ENCODE measurements at places on chromosomes 12 and 14. TPM values are rescaled to one million over a fixed set of nuclear protein-coding genes. Genes with fewer than 3 reads are reported as not detected.
A peak's percentile ranks its signal among the peaks of the same experiment; 100 is the strongest.

DNA sequence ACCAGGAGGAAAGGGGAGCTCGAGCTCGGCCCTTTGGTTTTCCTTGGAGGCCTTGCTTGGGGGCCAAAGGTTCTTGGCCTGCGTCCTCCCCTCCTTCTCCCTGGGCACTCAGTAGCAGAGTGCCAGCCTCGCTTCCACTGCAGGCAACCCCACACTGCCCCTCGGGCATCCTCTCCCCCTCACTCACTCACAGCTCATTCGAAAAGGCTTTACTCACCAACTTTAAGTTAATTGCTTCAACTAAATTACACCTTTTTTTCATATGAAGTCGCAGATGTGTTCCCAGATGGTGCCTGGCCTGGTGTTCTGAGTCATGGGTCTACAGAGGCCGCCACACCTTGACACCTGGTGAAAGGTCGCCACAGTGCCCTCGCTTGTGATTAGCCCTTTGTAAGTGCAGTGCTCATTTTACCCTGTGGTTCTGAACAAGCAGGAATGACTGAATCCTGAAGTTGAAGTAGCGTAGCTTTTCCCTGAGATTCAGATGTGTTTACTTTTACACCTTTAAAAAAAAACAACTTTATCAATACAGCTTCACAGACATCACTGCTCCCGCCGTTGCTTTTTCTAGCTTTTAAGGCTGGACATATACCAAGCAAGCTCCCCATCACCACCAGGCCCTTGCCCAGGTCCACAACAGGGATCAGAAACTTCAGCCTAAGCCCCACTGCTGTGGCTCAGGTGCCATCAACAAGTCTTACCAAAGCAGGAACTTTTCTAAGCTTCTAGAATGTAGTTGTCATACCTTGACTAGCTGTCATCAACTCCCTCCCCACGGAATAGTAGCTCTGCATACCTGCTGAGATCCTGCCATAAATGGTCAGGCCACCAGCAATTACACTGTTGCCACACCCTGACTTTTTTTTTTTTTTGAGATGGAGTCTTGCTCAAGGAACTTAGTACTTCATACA, 20.3 kb upstream of the ADIPOR2 start:
- H3K27ac ChIP-seq: no peak overlapping the region
- H3K4me1 ChIP-seq: peaks cover 22% of the 10 kb centered on the region
- H3K27me3 ChIP-seq: no peaks in the 10 kb centered on the region
- H3K36me3 ChIP-seq: no peaks in the 10 kb centered on the region
- DNase-seq: no peak

GRCh38 chr12:2531371-2531770, 263.4 kb upstream of the FKBP4 start:
- no peaks in the 10 kb centered on the region for H3K4me1 ChIP-seq
- H3K27ac ChIP-seq: no peak overlapping the region
- no peak overlapping the region for H3K4me3 ChIP-seq
- no peaks in the 10 kb centered on the region for H3K36me3 ChIP-seq
- no peak for DNase-seq

SLCO1A2 gene
- not detected for total RNA-seq

GRCh38 chr14:102154821-102155549, 15.3 kb downstream of the WDR20 start:
- DNase-seq: no peak
- H3K4me1 ChIP-seq: peaks cover 40% of the 10 kb centered on the region
- H3K27ac ChIP-seq: no peak overlapping the region
- no peaks in the 10 kb centered on the region for H3K27me3 ChIP-seq

DNA sequence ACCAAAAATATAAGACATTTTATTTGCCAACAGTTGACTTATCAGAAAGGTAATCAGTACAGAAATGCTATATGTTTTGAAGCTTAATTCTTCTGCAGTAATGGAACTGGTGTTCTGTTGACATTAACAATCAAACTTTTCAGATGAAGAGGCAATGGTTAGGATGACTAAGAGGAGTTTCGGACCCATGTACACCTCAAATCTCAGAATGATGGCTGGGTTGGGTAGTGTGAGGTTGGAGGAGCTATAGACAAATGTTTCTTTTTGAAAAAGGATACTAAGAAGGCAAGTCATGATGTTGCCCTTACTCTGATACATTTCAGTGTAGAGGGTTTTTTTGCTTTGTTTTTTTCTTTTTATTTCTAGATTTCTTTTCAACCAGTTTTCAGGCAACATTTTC, 66.9 kb downstream of the KNTC1 start:
- peak overlapping the region; percentile 25 for H3K27ac ChIP-seq
- H3K27me3 ChIP-seq: no peaks in the 10 kb centered on the region
- peak; percentile 40 for DNase-seq
- no peak overlapping the region for H3K4me3 ChIP-seq

DNA sequence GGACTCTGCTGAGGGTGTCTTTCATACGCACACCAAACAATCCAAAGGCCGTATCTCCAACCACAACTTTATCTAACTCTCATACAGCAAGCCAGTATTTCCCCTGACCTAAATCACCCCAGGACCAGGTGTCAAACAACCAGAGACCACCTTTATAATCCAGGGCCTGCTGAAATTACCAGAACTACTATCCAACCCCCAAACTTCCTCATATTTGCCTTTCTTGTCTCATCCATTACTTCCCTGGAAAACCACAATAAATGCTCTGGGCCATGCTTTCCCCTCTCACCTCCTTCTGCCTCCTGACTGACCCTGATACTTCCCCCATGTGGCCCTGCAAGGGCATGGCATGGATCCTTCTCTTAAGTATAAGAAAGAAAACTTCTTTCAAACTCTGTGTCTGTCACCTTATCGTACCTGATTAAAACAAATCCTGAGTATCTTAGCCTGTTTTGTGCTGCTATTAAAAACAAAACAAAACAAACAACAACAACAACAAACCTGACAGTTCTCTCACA, 44.7 kb upstream of the CRACR2A start:
- H3K36me3 ChIP-seq: peaks cover 5% of the 10 kb centered on the region
- H3K4me1 ChIP-seq: peaks cover 5% of the 10 kb centered on the region
- H3K27me3 ChIP-seq: no peaks in the 10 kb centered on the region
- no peak overlapping the region for H3K4me3 ChIP-seq
- no peak overlapping the region for H3K27ac ChIP-seq

GRCh38 chr12:5694759-5695409, 250.2 kb downstream of the ANO2 start:
- no peaks in the 10 kb centered on the region for H3K4me1 ChIP-seq
- H3K27ac ChIP-seq: no peak overlapping the region
- no peaks in the 10 kb centered on the region for H3K27me3 ChIP-seq
- H3K36me3 ChIP-seq: no peaks in the 10 kb centered on the region
- DNase-seq: no peak

- H3K4me3 ChIP-seq: no peak overlapping the region
- no peak for DNase-seq
- H3K27ac ChIP-seq: no peak overlapping the region
- H3K27me3 ChIP-seq: peaks cover 2% of the 10 kb centered on the region
Measured at GRCh38 chr14:76870166-76870565, 44.0 kb downstream of the LRRC74A start.

- H3K4me3 ChIP-seq: no peak overlapping the region
- H3K27me3 ChIP-seq: peaks cover 4% of the 10 kb centered on the region
- peaks cover 5% of the 10 kb centered on the region for H3K4me1 ChIP-seq
- peaks cover 2% of the 10 kb centered on the region for H3K36me3 ChIP-seq
- H3K27ac ChIP-seq: no peak overlapping the region
Measured at GRCh38 chr14:92466059-92466458, 47.5 kb upstream of the RIN3 start.

- no peak overlapping the region for H3K27ac ChIP-seq
- no peaks in the 10 kb centered on the region for H3K4me1 ChIP-seq
- no peaks in the 10 kb centered on the region for H3K27me3 ChIP-seq
- no peaks in the 10 kb centered on the region for H3K36me3 ChIP-seq
- DNase-seq: no peak
Measured at GRCh38 chr12:105262461-105263184, 26.6 kb upstream of the APPL2 start.

ASIC1 gene
- 1.6 TPM for total RNA-seq

GRCh38 chr12:40622246-40622838, 69.9 kb upstream of the CNTN1 start:
- H3K27me3 ChIP-seq: no peaks in the 10 kb centered on the region
- H3K4me1 ChIP-seq: no peaks in the 10 kb centered on the region
- peak; percentile 31 for DNase-seq
- no peaks in the 10 kb centered on the region for H3K36me3 ChIP-seq
- no peak overlapping the region for H3K27ac ChIP-seq
- no peak overlapping the region for H3K4me3 ChIP-seq

DNA sequence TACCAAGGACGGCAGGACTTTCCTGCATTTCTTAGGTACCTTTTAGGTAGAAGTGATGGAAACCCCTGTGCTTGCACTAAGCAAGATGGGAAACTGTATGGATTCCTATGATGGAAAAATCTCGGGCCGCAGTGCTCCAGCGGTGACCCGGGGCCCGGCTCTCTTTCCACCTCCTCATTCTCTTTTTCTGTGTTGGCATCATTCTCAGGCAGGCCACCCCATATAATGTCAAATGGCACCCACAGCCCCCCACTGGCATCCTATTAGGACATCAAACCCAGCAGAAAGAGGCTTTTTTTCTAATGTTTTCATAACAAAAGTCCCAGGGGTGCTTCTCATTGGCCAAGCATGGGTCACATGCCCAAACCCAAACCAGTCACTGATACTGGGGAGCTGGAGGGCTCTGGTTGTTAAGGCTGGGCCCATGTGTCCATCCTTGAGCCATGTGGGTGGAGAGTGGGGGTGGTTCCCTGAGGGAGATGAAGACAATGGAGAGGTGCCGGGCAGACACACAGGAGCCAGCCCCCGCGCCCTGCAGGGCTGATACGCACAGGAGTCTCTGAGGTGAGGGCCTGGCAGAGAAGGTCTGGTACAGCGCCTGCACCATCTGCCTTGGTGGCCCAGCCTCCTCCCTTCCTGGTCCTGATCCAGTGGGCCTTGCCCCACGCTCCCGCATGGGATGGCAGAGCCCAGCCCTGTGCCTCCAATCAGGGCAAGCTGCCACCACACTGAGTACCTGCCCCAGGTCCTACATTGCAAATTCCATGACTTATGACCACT, 142.1 kb downstream of the CALM1 start:
- H3K4me1 ChIP-seq: no peaks in the 10 kb centered on the region
- no peaks in the 10 kb centered on the region for H3K27me3 ChIP-seq
- H3K27ac ChIP-seq: no peak overlapping the region
- DNase-seq: no peak
- H3K4me3 ChIP-seq: no peak overlapping the region
- no peaks in the 10 kb centered on the region for H3K36me3 ChIP-seq

- H3K36me3 ChIP-seq: no peaks in the 10 kb centered on the region
- peaks cover 43% of the 10 kb centered on the region for H3K4me1 ChIP-seq
- H3K27ac ChIP-seq: no peak overlapping the region
- no peaks in the 10 kb centered on the region for H3K27me3 ChIP-seq
- H3K4me3 ChIP-seq: no peak overlapping the region
Measured at GRCh38 chr12:54993181-54993835, 8.7 kb upstream of the TESPA1 start.

- H3K27me3 ChIP-seq: no peaks in the 10 kb centered on the region
- H3K4me3 ChIP-seq: no peak overlapping the region
- H3K4me1 ChIP-seq: peaks cover 32% of the 10 kb centered on the region
- peaks cover 7% of the 10 kb centered on the region for H3K36me3 ChIP-seq
- peak overlapping the region; percentile 4 for H3K27ac ChIP-seq
Measured at GRCh38 chr12:9719790-9720189, 13.1 kb downstream of the CLECL1 start.

REP15 gene
- total RNA-seq: not detected

SALL2 gene
- 4.8 TPM for total RNA-seq

JAG2 gene
- 1.6 TPM for total RNA-seq

- H3K4me1 ChIP-seq: no peaks in the 10 kb centered on the region
- no peak overlapping the region for H3K4me3 ChIP-seq
- peaks cover 2% of the 10 kb centered on the region for H3K27me3 ChIP-seq
- no peak overlapping the region for H3K27ac ChIP-seq
- no peaks in the 10 kb centered on the region for H3K36me3 ChIP-seq
Measured at GRCh38 chr12:62724947-62725451, 210.0 kb downstream of the PPM1H start.

GRCh38 chr14:24051789-24052655, at the start of gene CARMIL3:
CARMIL3 (plus strand) TSS chr14:24052009; CDS start chr14:24052154, 145 bp downstream.
- peaks cover 4% of the 10 kb centered on the region for H3K27me3 ChIP-seq
- peaks cover 20% of the 10 kb centered on the region for H3K4me1 ChIP-seq
- peak; percentile 74 for DNase-seq
- H3K36me3 ChIP-seq: no peaks in the 10 kb centered on the region

- H3K4me1 ChIP-seq: peaks cover 37% of the 10 kb centered on the region
- H3K4me3 ChIP-seq: peak overlapping the region; percentile 99
- no peaks in the 10 kb centered on the region for H3K27me3 ChIP-seq
- peaks cover 22% of the 10 kb centered on the region for H3K36me3 ChIP-seq
- DNase-seq: peak; percentile 25
Measured at GRCh38 chr14:75063013-75063412, 811 bp downstream of the ACYP1 start.

PROX2 gene
- total RNA-seq: 0.19 TPM

DNA sequence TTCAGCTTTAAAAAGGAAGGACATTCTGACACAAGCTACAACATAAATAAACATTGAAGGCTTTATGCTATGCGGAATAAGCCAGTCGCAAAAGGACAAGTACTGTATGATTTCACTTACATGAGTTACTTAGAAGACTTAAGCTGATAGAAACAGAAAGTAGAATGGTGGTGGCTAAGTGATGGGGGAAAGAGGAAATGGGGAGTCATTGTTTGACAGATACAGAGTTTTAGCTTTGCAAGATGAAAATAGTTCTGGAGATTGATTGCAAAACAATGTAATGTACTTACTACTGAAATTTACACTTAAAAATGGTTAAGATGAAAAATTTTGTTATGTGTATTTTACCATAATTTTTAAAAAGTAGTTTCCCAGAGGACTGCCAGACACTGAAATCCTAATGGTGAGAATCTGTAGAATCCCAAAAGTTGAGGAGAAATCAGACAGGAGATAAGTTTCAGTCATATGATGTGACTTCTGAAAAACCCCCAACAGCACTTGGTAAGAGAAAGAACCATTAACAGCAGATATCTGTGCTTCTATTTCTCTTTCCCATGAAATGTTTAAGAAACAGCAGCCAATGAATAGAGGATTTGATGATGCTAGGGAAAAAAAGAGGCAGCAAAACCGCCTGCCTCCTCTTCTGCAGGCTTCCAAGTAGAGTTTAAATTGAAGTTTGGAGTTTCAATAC, 16.6 kb upstream of the CLEC2A start:
- peaks cover 42% of the 10 kb centered on the region for H3K4me1 ChIP-seq
- no peak for DNase-seq
- no peaks in the 10 kb centered on the region for H3K27me3 ChIP-seq
- H3K27ac ChIP-seq: no peak overlapping the region
- H3K36me3 ChIP-seq: no peaks in the 10 kb centered on the region

GRCh38 chr12:107783406-107784376, 9.2 kb downstream of the ASCL4 start:
- no peak overlapping the region for H3K4me3 ChIP-seq
- H3K4me1 ChIP-seq: no peaks in the 10 kb centered on the region
- H3K36me3 ChIP-seq: no peaks in the 10 kb centered on the region
- peaks cover 12% of the 10 kb centered on the region for H3K27me3 ChIP-seq
- H3K27ac ChIP-seq: no peak overlapping the region

CYP46A1 gene
- 0.19 TPM for total RNA-seq

TBX5 gene
- total RNA-seq: not detected

GRCh38 chr12:89200217-89200616, 152.1 kb downstream of the DUSP6 start:
- H3K27ac ChIP-seq: no peak overlapping the region
- no peaks in the 10 kb centered on the region for H3K27me3 ChIP-seq
- H3K36me3 ChIP-seq: no peaks in the 10 kb centered on the region
- no peak overlapping the region for H3K4me3 ChIP-seq
- DNase-seq: no peak
- H3K4me1 ChIP-seq: peaks cover 7% of the 10 kb centered on the region

All from activated CD4-positive, alpha-beta memory T cell treated with anti-CD3 and anti-CD28 coated beads for 36 hours (primary cell).